ENCODE measurements at places on chromosomes 1 and 21. TPM values are rescaled to one million over a fixed set of nuclear protein-coding genes. Genes with fewer than 3 reads are reported as not detected.

GRCh38 chr1:115074839-115075534 is 14.3 kb downstream of the TSPAN2 start:
- H3K36me3 ChIP-seq: no peaks in the 10 kb centered on the region
- H3K4me1 ChIP-seq: peaks cover 5% of the 10 kb centered on the region
- no peaks in the 10 kb centered on the region for H3K27me3 ChIP-seq
- H3K27ac ChIP-seq: no peak overlapping the region
- no peak overlapping the region for H3K4me3 ChIP-seq

Gene TRIM67
- total RNA-seq: not detected

- no peaks in the 10 kb centered on the region for H3K27me3 ChIP-seq
- no peak for DNase-seq
- no peaks in the 10 kb centered on the region for H3K4me1 ChIP-seq
- H3K27ac ChIP-seq: no peak overlapping the region
- H3K4me3 ChIP-seq: no peak overlapping the region
- H3K36me3 ChIP-seq: no peaks in the 10 kb centered on the region
Measured at GRCh38 chr21:40243685-40244084, 376.4 kb downstream of the PCP4 start.

DNA sequence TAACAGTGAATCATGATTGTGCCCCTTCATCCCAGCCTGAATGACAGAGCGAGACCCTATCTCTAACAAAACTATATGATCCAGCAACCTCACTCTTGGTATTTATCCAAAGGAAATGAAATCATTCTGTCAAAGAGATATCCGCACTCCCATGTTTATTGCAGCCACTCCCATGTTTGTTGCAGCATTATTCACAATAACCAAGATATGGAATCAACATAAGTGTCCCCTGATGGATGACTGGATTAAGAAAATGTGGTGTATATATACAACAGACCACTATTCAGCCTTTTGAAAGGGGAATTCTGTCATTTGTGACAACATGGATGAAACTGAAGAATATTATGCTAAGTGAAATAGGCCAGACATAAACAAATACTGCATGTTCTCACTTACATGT is 44.4 kb downstream of the TRMT1L start:
- DNase-seq: no peak
- no peaks in the 10 kb centered on the region for H3K4me1 ChIP-seq
- H3K4me3 ChIP-seq: no peak overlapping the region
- no peaks in the 10 kb centered on the region for H3K27me3 ChIP-seq

Gene GUCA2B
- not detected for total RNA-seq

GRCh38 chr1:7360526-7360925 is 410.6 kb upstream of the VAMP3 start:
- H3K4me3 ChIP-seq: no peak overlapping the region
- no peak for DNase-seq
- H3K27ac ChIP-seq: no peak overlapping the region
- H3K27me3 ChIP-seq: no peaks in the 10 kb centered on the region
